Globus pallidus (tissue), 1 donor: ENCODE measurements at places on chromosomes 2 and 18.
A peak's percentile ranks its signal among the peaks of the same experiment; 100 is the strongest.

DNA sequence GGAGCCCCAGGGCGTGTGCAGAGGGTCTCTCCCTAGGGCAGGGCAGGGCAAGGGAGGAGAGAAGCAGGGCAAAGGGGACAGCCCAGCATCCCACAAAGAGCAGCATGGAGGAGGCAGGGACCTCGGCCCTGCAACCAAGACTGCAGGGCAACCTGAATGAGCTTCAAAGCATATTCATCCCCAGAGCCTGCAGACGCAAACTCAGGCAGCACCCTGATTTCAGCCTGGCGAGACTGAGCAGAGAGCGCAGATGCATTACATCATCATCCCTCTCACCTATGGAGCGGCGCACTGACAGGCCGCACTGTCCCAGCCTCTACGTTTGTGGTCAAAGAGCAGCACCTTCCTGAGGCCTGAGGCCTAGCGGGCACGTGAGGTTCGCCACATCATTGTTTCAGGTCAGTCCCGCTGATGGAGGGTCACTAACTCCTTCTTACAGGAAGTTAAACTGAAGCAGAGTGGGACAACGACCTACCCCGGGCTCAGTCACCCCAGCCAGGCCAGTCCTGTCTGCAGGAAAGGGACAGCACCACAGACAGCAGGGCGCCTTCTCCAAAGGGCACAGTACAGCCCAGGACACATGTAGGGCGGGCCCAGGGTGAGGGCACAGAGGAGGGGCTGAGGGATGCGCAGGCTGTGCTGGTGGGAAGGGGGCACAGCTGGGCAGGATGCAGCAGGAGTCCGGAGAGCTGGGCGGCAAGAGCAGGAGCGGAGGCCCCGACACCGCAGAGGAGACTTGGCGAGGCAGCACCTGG lies 67.2 kb upstream of the RAB6C start:
- no peak for DNase-seq

DNA sequence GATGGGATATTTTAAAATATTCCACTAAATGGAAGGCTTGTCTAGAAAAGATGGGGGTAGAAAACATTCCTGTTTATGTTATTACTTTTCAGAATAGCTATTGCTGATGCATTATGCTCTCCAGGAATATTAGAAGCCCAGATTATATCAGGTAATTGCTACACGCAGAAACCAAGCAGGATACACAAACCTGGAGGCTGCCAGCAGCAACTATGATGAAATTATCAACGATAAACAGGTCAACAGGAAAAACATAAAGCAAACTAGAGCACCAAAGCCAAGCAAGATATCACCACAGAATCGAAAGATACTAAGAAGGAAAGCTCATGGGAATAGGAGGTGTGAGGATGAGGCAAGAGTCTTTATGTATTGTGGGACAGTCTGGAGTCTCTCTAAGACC lies 113.2 kb upstream of the SPATS2L start:
- DNase-seq: no peak

- no peak for DNase-seq
These were observed 58.3 kb downstream of the VIL1 start for GRCh38 chr2:218477247-218477646.

GRCh38 chr2:177888581-177888980 lies 184.0 kb downstream of the PDE11A start:
- no peak for DNase-seq

DNA sequence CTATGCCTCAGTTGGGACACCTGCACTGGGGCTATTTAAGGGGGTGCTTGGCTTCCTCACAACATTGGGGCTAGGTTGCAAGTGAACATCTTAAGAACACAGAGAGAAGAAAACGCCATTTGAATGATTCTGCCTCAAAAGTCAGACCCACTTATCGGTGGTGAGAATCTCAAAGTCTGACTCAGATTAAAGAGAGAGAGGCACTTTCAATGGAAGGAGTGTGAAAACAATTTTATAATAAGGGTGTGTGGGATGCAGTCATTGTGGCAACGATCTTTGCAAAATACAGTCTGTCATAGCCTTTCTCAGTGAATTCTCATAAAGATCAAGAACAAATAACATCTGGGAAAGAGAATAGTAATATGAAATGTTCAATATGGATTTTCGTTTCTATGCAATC lies 41.8 kb downstream of the CCDC102B start:
- no peak for DNase-seq

- no peak for DNase-seq
These were observed 15.9 kb downstream of the DIS3L2 start for GRCh38 chr2:231977430-231977829.

- DNase-seq: peak; percentile 27
These were observed 48.4 kb downstream of the LRRTM1 start for GRCh38 chr2:80255918-80256781.

GRCh38 chr2:182593394-182593975 lies 122.6 kb upstream of the DNAJC10 start:
- DNase-seq: no peak

DNA sequence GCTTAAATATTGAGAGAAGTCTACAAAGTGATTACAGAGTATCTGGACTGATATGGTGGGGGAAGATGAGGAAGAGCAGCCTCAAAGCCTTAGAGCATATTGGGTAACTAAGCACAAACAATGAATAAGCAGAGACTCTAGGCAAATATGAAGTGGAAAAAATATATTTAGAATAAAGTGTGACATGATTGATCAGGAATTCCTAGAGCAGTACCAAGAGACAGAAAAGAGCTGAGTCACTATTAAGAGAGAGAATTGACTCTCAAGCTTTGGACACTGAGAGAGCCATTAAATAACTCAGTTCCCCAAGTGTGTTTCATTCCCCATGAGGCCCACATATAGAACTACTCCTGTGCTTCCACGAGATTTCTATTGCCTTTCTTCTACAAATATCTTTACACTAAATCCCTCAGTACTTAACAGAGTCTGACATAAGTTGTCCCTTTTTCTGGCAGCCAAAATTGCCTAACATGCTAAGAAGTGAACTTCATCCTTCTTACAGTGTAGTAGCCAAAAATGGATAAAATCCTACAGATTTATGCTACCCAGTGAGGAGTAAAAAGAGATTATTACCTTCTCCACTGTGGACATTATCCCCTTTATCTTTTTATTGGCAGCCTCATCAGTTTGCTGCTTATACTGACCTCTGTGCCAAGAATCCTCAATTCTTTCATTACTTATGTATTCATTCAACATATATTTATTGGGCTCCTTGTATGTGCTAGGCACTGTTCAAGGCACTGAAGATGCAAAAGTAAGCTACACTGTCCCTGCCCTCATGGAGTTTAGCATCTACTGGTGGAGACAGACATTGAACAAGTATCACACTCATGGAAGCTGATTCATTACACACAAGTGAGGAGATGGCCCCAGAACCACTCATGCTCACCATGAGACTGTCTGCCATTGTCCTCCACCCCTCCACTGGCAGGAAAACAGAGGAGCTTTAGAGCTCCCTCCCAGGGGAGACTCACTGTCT lies 45.4 kb downstream of the SLC40A1 start:
- no peak for DNase-seq

- no peak for DNase-seq
These were observed 61.1 kb upstream of the RPL31 start for GRCh38 chr2:100940766-100941645.

DNA sequence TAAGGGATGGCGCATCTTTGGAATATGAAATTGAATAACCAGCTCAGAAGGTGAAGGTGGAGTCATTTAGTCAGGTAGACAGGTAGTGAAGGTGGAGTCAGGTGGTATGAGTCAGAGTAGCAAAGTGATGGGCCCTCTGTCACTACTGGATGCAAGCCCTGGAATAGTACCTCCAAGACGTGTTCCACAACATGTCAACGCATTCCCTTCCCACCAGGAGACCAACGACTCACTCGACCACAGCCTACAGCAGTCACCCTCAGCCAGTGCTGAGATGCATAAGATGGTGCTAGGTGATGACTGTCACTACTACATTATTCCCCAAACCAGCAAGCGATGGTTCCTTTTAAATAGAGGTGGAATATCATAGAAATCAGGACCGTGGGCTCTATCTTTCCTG lies 6.8 kb downstream of the CPLX4 start:
- DNase-seq: no peak
